NCI-H1092 treated with DMSO at 0.1 percent for 48 hours (cell line): ENCODE measurements at places on chromosomes 11 and 22.

DNA sequence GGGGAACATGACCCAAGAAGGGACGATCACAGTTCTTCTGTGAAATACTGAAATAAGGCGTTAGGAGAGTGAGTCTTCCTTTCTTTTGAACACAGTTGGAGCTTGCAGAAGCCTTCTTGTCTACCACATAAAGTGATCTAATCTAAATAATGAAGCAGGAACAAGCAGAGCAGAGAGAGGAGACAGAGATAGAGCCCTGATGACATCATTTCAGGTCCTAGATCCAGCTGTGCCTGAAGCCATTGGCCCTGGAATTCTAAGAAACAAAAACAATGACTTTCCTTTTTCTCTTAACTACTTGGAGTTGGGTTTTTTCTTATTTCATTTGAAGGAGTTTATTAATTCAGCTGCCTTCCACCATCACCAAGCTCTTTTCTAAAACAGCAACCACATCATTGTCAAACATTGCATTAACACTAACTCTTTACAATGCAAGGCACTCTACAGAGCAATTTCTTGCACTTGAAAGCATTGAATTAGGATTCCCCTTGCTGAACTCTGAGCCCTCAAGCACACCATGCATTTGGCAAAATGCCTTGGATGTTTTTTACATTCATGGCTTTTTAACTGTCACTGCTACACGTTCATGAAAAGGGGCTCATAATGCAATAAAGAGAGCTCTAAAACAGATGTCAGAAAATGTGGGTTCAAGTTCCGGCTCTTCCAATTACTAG, 117.2 kb upstream of the TIMP3 start:
- peak; percentile 1 for DNase-seq

- no peak for DNase-seq
These were observed 253.3 kb downstream of the BUD13 start for GRCh38 chr11:116519499-116519898.

DNA sequence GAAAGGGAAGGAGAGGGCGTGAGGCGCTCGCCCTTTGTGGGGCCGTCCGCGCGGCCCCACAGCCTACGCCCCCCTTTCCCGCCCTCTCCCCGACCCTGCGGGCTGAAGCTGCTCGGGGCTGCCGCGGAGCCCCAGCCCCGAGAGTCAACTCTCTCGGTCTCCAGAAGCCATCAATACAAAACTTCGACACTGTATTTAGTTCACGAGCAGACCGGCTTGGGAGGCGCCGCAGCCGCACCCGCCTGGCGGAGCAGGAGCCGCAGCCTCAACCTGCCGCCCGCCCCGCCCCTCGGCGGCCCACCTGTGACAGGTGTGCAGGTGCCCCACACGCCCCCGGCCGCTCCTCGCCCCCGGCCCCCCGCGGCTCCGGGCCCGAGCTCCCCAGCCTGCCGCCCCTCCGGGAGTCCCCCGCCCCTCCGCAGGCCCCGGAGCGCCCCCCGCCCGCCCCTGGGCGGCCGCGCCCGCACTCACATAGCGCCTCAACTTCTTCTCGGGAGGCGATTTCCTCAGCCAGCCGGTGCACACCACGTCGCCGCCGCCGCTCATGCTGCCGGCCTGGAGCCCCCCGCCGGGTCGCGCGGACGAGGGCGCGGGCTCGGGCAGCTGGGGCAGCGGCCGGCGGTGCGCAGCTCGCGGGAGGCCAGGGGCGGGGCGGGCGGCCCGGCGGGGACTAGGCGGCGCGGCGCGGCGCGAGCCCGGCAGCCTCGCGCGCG, at the start of gene GAB2:
Gene GAB2 (minus strand): TSS at position 646 of the 713 bp plus-strand sequence. CDS start 100 bp downstream, at position 546.
- DNase-seq: no peak

- DNase-seq: no peak
These were observed 34.3 kb downstream of the ETS1 start for GRCh38 chr11:128552783-128553661.

- no peak for DNase-seq
These were observed 127.2 kb upstream of the ALX4 start for GRCh38 chr11:44437122-44437521.

DNA sequence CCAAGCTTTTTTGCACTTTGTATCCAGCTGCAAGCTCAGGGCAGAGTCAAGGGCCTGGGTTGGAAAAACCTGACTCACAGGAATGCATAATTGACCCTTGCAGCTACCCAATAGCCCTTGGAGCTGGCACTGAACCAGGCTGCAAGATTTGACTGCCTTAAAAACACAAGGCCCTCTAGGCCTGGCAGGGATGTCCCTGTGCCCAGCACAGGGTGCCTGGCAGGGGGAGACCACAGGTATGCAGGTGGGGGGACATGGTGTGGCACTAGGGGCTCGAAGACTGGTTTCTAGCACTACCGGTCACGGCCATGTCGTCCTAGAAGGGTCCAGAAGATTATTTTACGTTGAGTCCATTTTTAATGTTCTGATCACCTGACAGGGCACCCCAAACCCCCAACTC, 30.2 kb downstream of the SBF1 start:
- no peak for DNase-seq

- no peak for DNase-seq
These were observed at the start of gene CASP1 for GRCh38 chr11:105034813-105035620. Gene CASP1 (minus strand): TSS chr11:105035144. CDS start chr11:105035113, 31 bp downstream.

DNA sequence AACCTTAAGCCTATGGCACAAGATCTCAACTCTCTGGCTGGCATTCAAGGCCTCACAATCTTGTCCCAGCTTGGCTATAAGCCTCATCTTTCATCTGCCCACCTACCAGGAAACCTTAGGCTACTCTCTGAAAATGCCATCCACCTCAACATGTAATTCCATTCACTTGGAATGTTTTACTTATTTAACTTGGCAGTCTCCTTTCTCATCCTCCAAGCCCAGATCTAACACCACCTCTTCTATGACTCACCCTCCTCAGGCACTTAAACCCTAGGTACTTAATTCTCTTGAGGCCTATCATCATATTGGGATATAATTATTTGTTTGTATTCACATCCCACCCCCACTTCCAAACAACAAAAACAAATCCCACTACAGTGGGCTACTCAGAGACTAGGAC, 15.0 kb downstream of the POGLUT3 start:
- no peak for DNase-seq

DNA sequence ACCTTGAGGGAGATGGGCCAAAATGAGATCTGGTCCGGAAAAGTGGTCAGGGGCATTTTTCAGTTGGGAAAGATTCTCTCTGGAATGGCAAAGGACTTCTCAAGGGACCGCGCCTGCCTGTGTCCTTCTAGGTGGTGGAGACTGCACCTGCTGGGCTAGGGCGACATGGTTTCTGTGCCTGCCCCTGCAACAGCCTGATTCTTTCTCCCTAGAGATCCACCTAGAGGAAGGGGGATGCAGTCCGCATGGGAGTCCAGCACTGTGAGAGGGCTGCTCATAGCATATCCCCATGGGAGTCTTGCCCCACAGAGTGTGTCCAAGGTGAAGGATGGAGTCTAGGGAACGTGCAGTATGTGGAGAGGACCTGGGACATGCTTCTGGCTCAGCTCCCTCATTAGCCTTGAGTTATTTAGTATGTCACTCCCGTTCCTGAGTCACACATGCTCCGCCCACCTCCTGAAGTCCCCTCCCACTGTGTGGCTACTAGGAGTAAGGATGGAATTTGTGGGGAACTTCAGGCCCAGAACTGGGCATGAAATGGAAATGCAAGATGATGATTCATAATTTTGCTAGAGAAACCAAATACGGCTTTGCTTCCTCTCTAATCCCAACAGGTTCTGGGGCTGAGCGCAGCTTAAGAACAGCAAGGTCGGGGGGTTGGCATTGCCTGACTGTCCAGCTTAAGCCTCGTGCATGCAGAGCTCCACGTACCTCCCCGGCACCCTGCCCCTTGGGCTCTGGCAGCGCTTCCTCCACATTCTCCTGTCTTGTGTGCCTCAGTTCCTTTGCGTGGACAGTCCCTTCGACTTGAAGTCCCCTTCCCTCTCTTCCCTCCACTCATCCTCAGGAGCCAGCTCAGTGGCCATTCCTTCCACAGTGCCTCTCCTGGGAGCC, 35.0 kb downstream of the GRIK4 start:
- no peak for DNase-seq

DNA sequence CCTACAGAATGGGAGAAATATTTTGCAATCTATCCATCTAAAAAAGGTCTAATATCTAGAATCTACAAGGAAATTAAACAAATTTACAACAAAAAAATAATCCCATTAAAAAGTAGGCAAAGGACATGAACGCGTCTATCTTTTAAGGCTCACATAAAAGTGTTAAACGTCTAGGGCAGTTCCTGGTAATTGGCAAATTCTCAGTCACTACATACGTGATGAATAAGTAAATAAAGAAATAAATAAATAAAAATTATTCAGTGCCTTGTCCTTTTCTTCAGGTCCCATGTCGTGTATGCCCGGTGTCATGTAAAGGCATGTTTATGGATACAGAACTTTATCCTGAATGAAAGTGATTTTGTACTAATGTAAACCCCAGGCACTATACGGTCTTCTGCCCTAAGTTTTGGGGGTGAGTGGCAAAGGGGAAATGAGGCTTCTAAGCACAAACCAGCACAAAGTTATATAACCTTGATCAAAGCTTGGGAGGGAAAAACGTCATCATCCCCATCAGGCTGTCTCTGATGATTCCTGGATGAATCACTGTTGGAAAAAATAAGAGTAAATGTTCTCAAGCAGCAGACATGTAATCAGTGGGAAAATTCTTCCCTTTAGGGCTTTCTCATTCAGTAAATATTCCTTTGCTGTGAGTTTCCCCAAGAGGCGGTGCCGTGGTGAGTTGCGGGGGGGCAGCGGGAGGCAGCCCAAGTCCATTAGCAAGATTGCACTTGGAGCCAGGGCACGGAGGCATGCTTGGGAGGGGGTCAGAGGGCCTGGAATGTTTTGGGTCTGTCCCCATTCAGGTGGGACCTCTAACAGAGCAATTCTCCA, 30.4 kb upstream of the MICAL2 start:
- no peak for DNase-seq

DNA sequence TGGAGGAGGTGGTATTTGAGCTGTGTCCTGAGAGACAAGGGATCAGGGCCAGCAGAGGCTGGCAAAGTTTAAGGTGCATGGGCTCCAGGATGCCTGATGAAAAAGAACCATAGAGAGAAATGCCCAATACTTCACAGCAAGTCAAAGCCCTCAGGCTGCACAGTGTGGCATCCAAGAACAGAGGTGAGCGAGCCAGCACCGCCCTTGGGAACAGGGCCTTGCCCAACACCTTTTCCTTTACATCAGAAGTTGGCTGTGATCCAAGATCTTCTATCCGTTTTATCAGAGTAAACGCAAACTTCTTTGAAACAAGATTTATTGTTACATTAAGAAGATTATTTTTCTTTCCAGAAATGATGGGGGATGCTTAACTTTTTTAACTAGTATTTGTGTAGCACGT, 1.4 kb downstream of the B3GNT6 start:
- no peak for DNase-seq

GRCh38 chr11:72556433-72556832, 117.8 kb downstream of the PDE2A start:
- DNase-seq: no peak

DNA sequence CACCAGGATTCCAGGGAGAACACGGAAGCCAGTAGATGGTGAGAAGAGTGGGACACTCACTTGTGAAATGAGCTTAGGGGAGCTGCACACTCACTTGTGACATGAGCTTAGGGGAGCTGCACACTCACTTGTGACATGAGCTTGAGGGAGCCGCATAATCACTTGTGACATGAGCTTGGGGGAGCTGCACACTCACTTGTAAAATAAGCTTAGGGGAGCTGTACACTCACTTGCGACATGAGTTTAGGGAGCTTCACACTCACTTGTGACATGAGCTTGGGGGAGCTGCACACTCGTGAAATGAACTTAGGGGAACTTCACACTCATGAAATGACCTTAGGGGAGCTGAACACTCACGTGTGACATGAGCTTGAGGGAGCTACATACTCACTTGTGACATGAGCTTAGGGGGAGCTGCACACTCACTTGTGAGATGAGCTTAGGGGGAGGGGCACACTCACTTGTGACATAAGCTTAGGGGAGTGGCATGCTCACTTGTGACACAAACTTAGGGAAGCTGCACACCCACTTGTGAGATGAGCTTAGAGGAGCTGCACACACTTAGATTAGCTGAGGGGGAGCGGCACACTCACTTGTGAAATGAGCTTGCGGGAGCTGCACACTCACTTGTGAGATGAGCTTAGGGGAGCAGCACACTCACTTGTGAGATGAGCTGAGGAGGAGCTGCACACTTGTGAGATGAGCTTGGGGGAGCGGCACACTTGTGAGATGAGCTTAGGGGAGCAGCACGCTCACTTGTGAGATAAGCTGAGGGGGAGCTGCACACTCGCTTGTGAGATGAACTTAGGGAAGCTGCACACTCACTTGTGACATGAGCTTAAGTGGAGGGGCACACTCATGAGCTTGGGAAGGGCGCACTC, 59.0 kb downstream of the NCAPD3 start:
- DNase-seq: no peak

DNA sequence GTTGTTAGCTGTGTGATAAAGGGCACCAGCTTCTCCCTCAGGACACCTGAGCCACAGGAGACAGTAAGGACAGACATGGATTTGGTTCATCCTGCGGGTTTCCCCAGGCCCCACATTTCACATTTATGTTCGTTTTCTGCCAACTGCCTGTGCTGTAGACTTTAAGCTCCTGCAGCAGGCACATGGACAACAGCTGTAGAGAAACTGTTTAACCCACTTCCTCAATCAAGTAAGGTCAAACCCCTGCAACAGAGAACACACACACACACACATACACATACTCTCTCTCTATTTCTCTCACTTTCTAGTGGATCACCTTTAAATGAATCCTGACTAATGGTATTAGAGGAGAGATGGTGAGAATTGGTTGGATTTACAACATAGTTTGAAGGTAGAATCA, 90.7 kb downstream of the C11orf87 start:
- no peak for DNase-seq

GRCh38 chr11:62458212-62459002, 39.6 kb downstream of the SCGB1A1 start:
- no peak for DNase-seq

DNA sequence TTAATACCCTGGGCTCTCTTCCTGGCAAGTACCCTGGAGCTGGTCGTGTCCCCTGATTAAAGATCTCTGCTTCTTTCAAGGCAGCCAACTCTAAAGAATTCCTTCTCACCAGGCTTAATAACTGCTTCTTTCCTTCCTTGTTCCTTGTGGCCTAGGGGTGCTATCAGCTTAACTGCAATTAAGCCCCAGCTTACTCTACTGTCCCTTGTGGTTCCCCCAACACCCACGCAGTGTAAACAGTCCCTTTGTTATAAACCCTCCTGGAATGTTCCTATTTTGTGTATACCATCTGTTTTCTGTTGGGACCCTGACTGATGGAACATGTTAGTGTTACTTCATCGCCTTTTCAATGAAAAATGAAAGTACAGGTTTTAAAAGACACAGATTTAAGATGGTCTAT, 126.4 kb upstream of the KIRREL3 start:
- no peak for DNase-seq

DNA sequence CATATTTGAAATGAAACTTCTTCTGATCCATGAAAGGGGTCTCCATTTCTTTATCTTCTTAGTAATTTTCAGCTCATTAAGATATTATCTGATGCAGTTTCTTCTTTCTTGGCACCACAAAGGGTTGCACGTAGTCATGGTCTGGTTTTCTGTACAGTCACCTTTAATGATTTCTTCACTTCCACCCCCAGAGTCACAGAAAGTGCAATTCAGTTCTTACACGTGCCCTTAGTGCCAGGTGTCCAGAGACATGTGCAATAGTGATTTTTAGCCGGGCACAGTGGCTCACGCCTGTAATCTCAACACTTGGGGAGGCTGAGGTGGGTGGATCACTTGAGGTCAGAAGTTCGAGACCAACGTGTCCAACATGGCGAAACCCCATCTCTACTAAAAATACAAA, 202.8 kb upstream of the MTNR1B start:
- no peak for DNase-seq
